ENCODE measurements at places on chromosomes 1 and 21.

DNA sequence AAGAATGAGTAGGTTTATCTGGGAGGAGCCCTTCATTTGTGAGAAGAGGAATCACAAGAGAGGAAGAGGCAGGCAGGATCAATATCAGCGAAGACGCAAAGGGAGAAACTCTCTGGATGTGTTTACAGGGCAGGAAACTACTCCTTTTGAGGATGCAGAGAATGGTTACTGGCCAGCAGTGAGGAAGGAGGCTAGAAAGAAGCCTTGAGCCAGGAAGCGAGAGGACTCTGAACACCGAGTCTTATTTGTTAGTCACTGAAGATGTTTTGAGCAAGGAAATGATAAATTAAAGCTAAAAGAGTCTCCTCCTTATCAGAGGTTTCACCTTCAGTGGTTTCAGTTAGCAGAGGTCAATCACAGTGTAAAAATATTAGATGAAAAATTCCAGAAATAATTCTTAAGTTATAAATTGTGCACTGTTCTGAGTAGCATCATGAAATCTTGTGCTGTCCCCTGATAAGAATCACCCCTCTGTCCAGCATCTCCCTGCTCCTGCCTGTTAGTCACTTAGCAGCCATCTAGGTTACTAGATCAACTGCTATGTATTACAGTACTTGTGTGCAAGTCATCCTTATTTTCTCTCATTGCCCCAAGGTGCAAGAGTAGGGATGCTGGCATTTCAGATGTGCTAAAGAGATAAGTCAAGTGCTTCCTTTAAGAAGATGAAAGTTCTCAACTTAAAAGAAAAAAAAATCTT lies 43.5 kb downstream of the WLS start:
- DNase-seq, result no peak

DNA sequence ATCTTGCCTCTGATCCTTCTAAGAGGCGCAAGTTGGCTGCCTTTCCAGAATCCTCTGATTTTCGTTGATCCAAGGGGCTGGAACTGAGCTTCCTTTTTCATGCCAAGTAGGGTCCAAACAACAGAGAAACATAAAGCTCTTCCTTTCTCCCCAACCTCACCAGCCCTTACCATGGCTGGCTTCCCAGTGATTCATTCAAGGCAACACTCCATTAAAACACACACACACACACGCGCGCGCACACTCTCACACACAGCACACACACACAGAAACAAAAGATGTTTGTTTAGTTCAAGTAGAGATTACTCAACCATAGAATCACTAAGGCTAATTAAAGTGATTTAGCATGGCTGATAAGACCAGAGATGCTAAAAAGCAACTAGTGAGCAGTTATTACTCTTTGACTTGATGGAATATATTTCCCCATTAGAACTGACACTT lies 13.0 kb upstream of the GUCA2A start:
- DNase-seq, result no peak

- no peak for DNase-seq
Measured at GRCh38 chr1:172324761-172325160, 95.7 kb upstream of the C1orf105 start.

DNA sequence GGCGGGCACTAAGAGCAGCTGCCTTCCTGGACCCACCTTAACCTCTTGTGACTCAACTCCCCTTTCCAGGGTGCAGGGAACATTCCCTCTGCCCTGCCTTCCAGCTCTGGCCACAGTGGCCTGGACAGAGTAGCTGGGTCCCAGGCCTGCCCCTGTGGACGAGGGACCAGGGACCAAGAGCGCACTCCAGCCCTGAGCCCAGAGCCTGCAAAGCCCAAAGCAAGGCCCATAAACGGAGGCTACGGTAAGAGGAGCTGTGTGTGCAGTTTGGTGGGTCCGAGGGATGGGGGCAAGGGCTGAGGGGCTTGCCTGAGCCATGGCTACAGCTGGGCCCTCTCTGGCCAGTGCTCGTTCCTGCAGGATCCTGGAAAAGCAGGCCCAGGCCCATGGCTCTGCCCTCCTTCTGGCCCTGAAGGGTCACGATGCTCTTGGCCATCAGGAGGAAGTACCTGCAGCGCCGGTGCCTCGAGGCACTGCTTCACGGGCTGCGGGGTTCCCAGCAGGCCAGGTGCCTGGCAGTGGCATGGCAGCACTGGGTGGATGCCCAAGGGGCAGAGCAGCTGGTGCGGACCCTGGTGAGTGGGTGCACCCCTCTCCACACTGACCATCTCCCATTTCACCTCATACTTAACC lies 17.8 kb downstream of the MTHFR start:
- no peak for DNase-seq

- DNase-seq, result no peak
Measured at GRCh38 chr1:151854658-151855057, 1.1 kb upstream of the THEM5 start.

GRCh38 chr1:182380199-182380598 lies 11.4 kb downstream of the GLUL start:
- no peak for DNase-seq

DNA sequence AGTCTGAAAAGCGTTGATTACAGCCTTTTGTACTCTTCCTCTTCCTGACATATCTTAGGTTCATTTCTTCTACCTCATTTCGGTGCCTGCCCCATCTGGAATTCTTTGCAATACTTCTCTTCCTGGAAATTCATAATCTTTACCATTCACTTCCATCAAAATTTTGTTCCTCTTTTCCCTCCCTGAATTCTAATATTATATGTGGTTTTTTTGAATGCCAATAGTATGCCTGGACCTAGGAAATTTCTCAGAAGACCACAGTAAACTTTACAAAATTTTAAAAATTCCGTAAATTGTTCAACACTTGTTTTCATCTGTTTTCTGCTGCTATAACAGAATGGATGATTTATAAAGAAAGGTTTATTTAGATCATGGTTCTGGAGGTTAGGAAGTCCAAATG lies 76.8 kb downstream of the MAP3K7CL start:
- DNase-seq, result no peak

GRCh38 chr1:33930346-33931110 lies 66.6 kb downstream of the HMGB4 start:
- DNase-seq, result no peak

GRCh38 chr1:14778898-14779865 lies 180.7 kb downstream of the KAZN start:
- peak; percentile 45 for DNase-seq

DNA sequence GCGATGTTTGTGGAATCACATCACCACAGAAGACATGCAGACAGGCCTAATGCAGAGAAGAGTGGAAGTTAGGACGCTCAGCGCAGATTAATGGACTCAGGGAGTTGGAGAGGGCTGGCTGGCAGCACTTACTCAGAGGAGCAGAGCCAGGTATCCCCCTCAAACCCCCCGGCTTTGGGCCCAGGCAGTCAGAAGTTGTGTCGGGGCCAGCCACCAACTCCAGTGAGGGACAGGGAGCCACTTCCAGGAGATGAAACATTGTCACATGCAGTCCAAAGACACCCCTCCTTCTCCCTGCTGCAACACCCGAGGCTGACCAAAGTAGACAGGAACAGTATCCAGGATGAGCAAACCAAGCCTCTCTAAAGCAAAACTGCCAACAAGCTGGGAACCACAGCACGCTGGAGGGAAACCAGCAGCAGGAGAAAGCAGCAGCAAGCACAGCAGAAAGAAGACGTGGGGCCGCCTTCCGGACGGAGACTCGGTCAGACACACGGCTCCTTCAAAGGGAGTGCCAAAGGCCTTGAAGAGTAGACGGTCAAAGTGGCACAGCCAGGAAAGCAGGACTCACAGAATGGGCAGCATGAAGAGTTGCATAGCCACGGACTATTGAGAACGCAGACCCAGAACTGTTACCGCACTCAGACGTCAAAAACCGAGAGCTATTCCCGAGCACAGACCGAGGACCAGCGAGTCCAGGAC lies 149.3 kb downstream of the PCBP3 start:
- no peak for DNase-seq

DNA sequence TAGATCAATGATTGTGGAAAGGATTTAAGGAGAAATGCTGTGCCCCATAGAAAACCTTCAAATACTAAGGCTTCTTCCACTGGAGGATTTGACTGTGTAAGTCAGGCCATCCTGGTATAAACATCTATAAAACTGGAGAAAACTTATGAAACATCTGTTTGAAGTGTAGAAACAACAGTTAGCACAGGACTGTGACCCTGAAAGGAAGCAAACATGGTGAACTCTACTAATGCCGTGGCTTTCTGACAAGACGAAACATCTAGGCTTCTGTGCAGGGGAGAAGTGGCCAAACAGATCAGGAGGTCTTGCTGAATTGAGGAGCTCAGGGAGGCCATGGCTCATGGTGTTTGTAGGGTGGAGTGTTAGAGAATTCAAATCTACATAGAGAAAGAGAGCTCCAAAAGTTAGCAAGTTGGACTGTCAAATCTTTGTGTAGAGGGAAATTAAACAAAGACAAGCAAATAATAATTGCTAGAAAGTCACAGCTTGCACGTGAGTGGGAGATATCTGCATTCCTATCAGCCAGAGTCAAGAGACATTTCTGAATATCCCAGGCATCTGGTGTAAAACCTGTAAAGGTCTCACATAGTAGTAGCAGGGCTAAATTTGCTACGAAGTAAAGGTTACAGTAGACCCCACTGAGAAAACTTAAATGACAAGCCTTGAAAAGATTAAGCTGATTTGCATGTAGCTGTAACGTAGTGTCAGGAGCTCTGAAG lies 566.8 kb upstream of the B3GALT2 start:
- DNase-seq, result no peak

- no peak for DNase-seq
Measured at GRCh38 chr1:216890871-216891270, 167.6 kb upstream of the ESRRG start.

DNA sequence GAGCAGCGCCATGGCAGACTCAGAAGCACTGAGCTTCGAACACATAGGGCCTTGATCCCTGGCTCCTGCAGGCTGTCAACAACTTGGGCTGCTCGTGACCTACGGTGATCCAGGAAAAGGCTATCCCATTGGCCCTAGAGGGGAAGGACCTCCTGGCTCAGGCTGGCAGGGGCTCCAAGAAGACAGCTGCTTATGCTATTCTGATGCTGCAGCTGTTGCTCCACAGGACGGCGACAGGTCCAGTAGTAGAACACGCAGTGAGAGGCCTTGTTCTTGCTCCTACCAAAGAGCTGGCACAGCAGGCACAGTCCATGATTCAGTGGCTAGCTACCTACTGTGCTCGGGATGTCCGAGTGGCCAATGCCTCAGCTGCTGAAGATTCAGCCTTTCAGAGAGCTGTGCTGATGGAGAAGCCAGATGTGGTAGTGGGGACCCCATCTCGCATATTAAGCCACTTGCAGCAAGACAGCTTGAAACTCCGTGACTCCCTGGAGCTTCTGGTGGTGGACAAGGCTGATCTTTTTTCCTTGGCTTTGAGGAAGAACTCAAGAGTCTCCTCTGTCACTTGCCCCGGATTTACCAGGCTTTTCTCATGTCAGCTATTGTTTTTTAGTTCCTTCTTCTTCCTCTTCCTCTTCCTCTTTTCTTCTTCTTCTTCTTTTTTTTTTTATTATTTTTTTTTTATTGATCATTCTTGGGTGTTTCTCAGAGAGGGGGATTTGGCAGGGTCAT lies 18.9 kb downstream of the ITLN2 start:
- no peak for DNase-seq

DNA sequence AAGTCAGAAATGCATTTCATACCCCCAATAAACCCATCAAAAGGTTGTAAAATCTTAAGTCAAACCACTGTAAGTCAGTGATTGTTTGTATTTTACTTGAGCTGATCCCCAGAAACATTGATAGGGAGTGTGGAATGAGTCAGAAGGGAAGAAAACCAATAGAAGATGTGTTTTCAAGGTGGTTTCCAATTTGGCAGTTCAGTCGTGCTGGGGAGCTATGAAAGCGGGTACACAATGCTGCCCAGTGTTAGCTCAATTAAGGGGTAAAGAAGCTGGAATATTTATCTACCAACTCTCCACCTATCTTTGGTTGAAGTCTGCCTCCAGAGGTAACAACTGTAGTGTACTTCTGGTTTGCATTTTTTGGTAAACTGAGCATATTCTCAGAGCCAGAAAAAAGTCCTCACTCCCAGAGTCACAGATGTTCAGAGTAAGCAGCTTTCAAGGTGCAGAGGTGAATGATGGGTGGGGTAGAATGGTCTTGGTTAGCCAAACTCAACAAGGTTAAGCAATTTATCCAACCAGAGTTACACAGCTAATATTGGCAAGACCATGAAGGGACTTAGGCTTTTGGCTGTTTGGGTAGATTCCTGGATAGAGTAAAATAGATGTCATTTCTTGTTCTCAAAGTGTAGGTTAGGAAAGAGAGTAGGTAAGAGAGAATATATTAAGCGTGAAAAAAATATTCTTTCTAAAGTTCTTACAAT lies 202.9 kb upstream of the ADGRL2 start:
- no peak for DNase-seq

- DNase-seq, result no peak
Measured at GRCh38 chr21:30044447-30045064, 104.8 kb upstream of the GRIK1 start.

DNA sequence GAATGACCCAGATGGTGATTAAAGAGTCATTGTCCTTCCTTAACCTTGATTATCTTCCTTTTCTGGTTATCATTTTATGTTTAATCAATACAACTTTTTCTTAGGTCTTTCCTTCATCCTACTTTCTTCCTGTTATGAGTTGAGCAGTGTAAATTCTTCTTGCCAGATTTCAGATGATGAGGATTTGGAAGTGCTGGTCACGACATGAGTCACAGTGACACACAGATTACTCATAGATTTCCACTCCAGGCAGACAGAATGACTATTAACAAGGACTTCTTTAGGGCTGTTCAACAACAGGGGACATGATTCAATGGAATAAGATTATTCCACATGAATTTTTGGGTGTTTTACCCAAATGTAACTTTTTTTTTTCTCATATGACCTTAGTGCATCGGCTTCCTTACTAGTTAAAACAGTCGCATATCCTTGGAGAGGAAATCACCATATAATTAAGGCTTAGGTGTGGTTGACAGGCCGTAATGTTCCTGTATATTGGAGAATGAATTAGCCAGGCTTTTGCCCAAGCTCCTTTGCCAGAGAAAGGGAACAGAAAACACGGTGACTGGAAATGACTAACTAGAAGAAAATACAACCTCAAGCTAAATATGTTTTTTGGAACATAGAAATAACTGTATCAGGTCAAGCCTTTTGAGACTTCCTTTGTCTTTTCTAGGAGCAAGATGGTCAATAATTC lies 44.2 kb downstream of the PRRX1 start:
- no peak for DNase-seq

DNA sequence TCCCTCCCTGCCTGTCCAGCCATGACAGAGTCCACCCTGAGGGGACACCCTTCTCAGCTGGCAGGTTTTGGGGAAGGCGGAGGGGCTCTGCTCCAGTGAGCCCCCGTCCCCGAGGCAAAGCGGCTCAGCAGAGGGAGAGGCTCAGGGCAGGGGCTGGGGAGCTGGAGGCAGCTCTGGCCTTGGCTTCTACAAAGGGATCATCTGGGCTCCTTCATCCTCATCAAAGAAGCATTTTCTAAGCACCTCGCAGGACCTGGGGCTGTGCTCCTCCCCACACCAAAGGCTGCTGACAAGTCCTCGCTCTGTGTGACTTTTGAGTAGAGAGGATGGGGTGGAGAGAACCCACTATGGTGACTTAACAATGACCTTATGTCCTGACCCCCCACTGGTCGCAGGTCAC lies 21.0 kb upstream of the CLSTN1 start:
- peak; percentile 64 for DNase-seq

- no peak for DNase-seq
Measured at GRCh38 chr21:35507181-35507759, 458.2 kb upstream of the RUNX1 start.

- no peak for DNase-seq
Measured at GRCh38 chr21:18147678-18148077, 97.0 kb upstream of the CHODL start.

Data from WERI-Rb-1 (cell line).